ENCODE measurements at places on chromosomes 7 and 10.

- no peak for DNase-seq
Measured at GRCh38 chr10:100504096-100504495, 15.6 kb downstream of the SEC31B start.

- DNase-seq = no peak
Measured at GRCh38 chr10:72342911-72343310, 11.8 kb downstream of the DNAJB12 start.

DNA sequence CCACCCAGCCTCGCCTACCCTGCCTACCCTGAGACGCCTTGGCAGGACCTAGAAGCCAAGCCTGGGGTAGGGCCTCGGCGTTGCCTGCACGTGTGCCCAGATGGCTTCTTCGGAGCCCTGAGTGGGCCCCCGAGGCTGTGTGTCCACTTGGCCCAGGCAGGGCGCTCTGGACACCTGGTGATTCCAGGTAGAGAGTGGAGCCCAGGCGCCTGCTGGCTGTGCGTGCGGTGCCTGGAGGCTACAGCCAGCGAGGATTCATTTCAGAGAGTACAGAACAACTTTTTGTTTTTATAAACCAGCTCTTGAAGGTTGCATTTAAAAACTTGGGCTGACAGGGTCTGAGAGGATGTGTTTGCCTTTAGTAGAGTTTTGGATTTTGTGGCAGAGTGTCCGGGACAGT is 40.0 kb downstream of the NKX6-2 start:
- no peak for DNase-seq

DNA sequence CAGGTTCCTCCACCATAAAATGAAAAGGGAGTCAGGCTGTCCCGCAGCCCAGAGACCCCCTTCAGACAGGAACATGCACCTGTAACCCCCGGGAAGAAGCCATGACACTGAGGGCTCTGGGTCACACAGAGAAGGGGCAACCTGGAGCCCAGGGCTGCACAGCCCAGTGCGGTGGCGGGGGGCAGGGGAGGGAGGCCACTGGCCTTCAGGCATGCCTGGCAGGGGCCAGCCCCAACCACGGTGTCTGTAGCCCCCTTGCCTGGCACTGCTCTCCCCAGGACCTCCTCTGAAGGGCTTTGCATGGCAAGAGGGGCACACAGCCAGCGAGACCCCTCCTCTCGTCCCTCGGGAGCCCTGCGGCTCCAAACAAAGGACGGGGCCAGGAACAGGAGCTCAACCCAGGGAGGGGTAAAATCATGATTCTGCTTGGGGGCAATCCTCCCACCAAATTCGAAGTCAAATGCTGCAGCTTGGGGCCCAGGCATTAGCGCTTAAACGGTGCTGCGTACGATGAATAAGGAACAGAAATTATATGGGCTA is 235.1 kb downstream of the MAD1L1 start:
- DNase-seq = no peak

GRCh38 chr7:46852795-46853194 is 729.1 kb downstream of the TNS3 start:
- no peak for DNase-seq

GRCh38 chr7:23222439-23223030 is 24.0 kb upstream of the GPNMB start:
- DNase-seq = no peak

- peak; percentile 71 for DNase-seq
Measured at GRCh38 chr10:61937631-61938351, 36.3 kb downstream of the ARID5B start.

DNA sequence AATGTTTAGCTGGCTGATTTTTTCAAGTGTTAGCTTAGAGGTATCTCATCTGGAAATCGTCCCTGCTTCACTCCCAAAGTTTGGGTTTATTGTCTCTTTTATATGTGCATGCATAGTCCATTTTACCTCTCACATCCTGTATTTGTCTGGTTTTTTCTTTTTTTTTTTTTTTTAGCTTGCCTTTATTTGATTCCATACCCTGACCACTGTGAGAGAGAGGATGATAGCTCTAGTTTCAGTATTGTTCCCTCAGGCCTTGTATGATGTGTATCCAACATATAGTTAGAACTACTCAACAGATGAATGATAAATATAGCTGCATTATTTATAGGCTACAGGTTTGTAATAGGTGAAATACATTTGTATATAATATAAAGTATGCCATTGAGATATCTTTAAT is 29.9 kb downstream of the PCGF5 start:
- DNase-seq = no peak

- DNase-seq = no peak
Measured at GRCh38 chr10:95214793-95215192, 20.8 kb downstream of the ACSM6 start.

- no peak for DNase-seq
Measured at GRCh38 chr7:125814100-125814499, 884.5 kb upstream of the POT1 start.

DNA sequence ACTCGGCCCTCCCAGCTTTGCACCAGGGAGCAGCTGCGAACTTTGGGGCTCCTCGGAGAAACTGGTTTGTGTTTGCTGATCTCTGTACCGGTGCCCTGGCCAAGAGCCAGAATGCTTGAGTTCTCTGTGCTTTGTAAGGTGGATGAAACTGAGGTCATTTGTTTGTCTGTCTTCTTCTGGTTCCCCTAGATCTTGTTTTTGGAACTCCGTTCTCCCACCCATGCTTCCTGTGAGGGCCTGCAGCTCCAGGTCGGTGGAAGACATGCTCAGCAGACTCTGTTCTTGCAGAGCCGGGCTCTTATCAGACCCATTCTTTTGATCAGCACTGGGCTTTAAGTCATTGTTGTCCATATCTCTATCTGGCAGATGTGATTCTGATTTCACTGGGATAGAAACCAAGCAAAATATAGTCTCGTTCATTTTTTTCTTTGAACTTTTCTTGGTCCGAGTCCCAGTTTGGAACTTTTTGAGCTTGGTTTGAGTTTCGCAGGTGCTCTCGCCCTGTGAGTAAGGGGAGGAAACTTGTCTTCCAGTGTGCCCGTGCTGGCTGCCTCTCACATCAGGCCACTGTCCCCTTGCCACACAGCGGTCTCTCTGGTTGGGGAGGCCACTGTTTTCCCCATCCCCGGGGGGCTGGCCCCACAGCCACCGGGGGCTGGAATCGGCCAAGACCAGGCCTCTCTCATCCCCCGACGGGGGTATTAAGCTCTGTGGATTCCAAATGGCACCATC is 31.2 kb downstream of the JCAD start:
- peak; percentile 34 for DNase-seq

DNA sequence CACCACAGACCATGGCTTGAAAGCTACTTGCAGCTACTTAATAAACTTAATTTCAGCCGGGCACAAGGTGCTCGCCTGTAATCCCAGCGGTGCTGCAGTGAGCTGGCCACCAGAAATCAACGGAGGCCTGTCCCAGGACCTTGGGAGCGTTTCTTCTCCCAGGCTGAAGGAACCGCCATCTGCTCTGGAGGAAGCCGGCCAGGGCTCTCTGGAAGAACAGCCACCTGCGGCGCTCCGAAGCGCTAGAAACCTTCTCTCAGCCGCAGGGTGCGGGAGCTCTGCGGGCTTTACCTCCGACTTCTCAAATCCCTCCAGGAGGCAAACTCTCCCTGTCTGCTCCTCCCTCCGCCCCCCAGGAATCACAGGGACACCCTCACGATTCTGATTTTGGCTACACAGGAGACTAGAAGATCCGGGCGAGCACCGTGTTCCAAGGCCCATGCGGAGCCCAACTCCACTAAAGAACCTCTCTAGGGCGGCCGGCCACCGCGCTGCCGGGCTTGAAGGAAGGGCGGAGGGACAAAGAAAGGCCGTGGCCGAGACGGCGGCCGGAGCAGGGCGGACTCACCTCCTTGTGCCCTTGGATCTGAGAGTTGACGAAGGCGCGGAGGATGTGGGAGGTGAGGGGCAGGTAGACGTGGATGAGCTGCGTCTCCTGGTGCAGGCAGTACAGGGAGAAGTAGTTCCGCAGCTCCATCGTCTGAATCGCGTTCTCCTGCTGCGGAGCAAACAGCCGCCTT is 14.4 kb downstream of the NUDT1 start:
- no peak for DNase-seq

DNA sequence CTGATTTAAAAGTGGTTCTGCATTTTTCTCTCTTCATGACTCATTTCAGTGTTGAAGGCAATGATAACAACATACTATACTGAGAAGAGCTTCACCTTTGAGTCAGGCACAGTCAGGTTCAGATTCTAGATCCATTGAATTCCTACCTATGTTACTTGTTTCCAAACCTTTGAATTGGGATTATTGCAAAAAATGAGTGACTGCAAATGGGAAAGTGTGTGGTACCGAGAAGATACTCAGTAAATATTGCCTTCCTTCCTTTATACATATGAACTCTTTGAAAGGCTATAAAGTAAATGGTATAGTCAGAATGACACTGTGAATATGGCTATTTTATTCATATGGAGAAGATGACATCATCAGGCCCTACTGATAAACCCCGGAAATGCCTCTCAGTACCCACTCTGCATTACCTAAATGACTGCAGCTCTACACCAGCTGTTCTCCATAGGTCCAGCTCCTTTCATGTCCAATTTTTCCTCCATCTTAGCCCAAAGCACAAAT is 66.7 kb upstream of the FGL2 start:
- no peak for DNase-seq

GRCh38 chr10:87931836-87932230 is 68.4 kb downstream of the PTEN start:
- no peak for DNase-seq

DNA sequence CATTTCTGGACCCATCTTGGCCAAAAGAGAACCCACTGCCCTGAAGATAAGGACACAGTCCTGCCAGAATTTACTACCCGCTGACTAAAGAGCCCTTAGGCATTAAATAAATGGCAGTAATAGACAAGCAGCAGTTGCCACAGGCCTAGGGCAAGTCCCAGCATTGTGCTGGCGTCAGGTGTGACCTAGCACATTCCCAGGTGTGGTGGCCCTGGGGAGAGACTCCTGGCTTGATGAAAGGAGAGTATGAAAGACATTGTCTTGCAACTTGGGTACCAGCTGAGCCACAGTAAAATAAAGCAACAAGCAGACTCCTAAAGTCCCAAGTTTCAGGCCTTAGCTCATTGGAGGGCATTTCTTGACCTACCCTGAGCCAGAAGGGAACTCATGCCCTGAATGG is 715.7 kb upstream of the SORCS1 start:
- DNase-seq = no peak

GRCh38 chr7:5303591-5304505 is 21.1 kb downstream of the SLC29A4 start:
- DNase-seq = no peak

- DNase-seq = no peak
Measured at GRCh38 chr10:84177541-84178141, 4.0 kb downstream of the GPR15LG start.

DNA sequence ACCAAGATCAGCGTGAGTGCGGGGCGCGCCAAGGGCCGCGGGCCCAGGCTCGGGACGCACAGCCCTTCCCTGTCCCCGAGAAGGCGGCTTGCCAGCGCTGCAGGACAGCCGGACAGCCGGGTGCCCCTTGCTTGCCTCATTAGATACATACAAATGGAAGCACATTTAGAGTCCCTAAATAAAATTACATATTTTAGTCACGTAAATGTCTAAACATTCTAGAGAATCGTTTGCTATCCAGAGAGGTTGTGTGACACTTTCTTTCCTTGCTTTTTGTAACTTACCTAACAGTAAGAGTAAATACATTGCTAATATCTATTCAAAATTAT is 4.8 kb downstream of the VSTM2A start:
- no peak for DNase-seq
